ENCODE measurements at places on chromosomes 12 and 14.

- DNase-seq: no peak
Observed at GRCh38 chr12:7092986-7093460, 778 bp upstream of the C1R start.

DNA sequence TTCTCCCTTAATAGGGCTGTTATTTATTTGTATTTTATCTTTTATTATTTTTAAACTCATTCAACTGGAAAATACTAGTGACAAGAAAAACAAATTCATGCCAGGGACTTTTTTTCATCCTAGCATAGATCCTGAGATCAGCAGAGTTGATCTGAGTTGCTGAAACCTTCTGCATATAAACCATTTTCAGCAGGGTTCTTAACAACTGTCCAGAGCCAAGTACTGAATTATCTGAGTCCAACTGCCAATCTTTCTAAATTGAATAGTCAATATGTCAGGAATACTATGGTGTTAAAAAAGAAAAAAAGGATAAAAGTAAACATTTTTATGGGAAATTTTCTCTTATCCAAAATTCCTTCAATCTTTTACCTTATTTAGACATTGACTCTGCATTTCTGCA, 28.6 kb downstream of the CDC42BPB start:
- no peak for DNase-seq

- no peak for DNase-seq
Observed at GRCh38 chr12:6708960-6709394, 8.4 kb upstream of the PIANP start.

GRCh38 chr14:102049258-102050025, 37.4 kb downstream of the HSP90AA1 start:
- DNase-seq: no peak

GRCh38 chr12:55737581-55738122, 5.3 kb upstream of the GDF11 start:
- no peak for DNase-seq

GRCh38 chr14:66680216-66680615, 172.3 kb downstream of the GPHN start:
- DNase-seq: no peak

GRCh38 chr12:10771132-10771733, 31.2 kb downstream of the TAS2R7 start:
- peak; percentile 7 for DNase-seq

DNA sequence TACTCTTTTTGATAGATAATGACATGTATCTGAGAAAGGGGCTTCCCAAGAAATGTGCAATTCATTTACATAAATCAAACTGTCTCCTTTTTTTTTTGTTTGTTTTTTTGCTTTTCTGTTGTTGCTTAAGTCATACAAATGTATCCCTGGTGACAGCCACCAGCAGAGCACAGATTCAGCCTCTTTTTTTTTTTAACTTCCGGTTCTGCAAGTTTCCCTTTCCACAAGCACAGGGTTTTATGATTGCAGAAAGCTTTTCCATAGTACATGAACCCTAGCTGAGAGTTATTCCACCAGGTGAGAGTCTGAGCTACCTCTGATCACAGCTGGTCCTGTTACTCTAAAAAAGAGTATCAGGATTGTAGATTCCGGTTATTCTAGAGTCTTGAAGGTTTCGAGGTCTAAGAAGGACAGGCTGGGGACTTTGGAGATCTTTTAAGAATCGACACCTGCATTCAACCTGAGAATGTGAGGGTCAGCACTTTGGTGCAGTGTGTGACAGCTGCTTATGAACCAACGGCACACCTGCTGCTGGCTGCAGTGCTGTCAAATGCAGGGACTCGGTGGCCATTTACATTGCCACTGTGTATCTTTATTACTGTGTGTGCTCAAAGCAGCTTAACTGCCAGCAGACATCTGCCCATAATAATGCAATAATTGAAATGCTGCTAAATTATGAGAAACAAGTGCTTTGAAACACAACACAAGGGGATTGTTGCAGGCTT, 551.7 kb downstream of the NRXN3 start:
- no peak for DNase-seq

DNA sequence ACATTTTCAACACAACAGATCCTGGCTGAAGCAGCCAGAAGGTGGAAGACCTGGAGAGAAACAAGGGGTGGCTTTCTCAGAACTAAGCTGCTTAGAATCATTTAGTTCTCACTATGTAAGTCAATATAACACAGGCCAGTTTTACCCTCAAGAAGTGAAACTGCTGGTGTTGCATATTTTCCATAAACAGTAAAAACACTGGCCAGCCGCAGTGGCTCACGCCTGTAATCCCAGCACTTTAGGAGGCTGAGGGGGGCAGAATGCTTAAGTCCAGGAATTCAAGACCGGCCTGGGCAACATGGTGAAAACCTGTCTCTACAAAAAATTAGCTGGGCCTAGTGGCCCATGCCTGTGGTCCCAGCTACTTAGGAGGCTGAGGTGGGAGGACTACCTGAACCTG, 11.6 kb downstream of the STX2 start:
- DNase-seq: no peak

- no peak for DNase-seq
Observed at GRCh38 chr12:68157380-68157779, 2.2 kb downstream of the IFNG start.

GRCh38 chr12:44674875-44675274, 201.2 kb downstream of the NELL2 start:
- DNase-seq: no peak

GRCh38 chr12:26953447-26953846, 15.2 kb downstream of the FGFR1OP2 start:
- DNase-seq: no peak

- DNase-seq: peak; percentile 90
Observed at GRCh38 chr12:71685914-71686657, at the start of gene TMEM19. Gene TMEM19, plus strand, starts transcription at chr12:71686082. Its CDS starts 599 bp downstream, at chr12:71686681.

DNA sequence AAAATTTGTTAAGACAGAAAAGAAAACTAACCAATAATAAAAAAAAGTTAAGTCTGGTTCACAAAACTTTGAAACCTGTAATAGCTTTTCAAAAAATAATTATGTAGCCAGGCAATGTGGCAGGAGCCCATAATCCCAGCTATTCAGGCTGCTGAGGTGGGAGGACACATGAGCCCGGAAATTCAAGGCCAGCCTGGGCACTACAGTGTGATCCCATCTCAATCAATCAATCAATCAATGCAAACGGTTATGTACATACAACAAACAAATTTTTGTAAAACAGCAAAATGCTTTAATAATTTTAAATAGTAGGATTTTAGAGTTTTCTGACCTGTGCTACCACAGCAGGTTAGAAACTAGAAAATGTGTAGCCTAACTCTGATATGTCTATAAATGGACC, 152.4 kb downstream of the MED13L start:
- no peak for DNase-seq

GRCh38 chr14:89288114-89288513, 128.9 kb downstream of the FOXN3 start:
- no peak for DNase-seq

DNA sequence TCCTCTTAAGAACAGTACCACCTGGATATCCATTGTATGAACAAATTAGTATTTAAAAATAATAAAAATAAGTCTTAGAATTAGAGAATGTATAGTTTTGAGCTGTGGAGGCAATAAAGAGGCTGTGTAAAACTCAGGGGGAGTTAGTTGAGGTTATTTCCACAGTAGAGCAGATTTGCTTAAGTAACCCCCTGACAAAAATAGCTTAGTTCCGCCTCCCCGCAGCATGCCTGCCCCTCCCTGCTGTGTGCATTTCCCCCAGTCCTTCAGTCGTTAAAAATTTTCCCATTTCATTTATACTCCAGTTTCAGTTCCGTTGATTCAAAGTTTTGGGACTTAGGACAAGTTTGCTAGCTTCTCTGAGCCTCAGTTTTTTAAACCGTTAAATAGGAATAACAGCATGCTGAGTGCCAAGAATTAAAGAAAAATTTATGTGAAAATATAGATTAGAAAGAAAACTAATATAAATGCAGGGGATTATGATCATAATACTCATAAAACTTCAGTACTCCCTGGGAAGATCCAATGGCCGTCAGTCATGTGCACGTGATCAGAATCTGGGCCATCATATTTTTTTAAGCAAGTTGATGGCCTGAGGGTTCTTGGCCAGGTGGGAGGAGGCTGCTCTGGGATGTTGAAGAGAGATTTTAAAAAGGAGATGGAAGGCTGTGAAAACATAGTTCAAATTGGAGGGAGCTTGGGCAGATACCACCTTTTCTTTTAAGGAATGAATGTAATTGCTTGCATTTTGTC, 14.5 kb upstream of the SLC38A2 start:
- no peak for DNase-seq

- DNase-seq: no peak
Observed at GRCh38 chr12:110790301-110790700, 47.6 kb upstream of the PPP1CC start.

- DNase-seq: no peak
Observed at GRCh38 chr12:104786352-104786751, 171.7 kb downstream of the SLC41A2 start.

DNA sequence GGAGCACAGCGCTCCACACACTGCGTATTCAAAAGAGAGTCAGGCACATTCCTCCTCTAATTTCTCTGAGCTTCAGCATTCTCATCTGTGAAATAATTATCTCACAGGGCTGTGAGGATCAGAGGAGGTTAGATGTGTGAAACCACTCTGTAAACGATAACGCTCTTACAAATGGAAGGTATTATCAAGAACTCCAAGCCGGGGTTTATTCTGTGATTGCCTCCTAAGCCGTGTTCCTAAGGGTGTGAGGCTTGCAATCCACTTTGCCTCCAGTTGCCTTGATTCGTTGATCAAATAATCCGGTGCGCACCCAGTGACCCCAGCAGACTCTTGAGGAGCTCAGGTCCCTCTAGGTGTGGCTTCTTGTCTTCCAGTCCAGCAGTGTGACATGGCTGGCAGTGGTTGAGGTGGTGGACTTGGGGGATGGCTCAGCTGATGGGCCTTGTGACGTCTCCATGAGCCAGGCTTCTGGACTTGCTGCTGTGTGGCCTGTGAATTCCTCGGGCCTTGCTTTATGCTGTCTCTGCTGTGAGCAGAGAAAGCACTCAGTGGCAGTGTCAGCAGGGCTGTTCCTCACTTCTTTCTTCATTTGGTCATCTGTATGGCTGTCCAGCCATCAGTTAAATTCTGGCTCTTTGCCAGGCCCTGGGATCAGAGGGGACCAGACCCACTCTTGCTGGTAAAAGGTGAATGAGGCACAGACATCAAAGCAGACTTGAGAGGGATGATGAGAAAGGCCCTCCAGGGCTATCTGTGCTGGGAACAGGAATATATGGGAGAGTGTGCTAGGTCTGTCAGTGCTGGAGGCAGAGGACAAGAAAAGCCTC, 71.0 kb downstream of the SLC25A47 start:
- DNase-seq: no peak

GRCh38 chr14:102055181-102055901, 31.5 kb downstream of the HSP90AA1 start:
- DNase-seq: no peak

DNA sequence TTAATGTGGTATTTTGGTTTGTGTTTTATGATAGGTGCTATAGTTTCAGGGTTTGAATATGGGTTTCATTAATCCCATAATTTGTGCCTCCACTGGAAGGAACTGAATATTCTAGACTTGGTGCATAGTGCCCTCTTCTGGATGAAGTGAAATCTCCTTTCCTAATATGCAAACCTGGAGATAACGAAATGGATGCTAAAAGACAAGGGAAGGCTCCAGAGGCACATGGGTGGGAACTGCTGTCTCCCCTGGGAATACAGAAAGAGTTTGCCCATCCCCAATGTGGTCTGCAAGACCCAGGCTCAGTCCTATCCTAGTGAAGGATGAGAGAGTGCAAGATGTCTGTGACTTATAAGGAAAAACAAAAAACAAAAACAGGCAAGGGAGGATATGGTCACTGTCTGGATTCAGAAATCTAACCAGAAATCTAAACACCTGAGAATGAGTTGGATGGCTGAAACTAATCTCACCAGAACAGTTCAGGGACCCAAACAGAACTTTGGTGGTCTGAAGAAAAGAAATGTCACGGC, 142.3 kb upstream of the TMPO start:
- no peak for DNase-seq

DNA sequence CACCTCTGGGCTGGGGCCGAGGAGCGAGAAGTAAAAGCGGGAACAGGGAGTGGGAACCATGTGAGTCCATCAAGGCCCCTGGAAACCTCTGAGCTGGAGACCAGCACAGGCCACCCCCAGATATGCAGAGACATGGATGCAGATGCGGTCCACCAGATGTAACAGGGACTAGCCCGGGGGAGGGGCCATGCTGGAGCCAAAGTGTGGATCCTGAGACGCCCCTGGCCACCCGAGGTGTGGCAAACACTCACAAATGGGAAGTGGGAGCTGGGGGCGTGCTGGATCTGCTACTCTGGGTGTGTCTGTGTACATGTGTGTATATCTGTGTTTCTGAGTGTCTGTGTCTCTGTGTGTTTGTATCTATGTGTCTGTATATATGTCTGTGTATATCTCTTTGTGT, 12.8 kb downstream of the MYL2 start:
- no peak for DNase-seq

DNA sequence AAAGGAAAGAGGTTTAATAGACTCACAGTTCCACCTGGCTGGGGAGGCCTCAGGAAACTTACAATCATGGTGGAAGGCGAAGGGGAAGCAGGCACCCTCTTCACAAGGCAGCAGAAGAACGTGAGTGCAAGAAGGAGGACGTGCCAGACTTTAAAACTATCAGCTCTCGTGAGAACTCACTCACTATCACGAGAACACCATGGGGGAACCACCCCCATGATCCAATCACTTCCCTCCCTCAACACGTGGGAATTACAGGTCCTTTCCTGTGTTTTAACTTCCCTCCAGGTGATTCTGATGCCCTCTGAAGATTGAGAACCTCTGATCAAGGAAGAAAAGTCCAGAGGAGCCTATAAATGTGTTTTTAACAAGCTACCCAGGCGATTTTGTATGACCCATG, 358.7 kb downstream of the MED13L start:
- no peak for DNase-seq

GRCh38 chr14:51967521-51967920, 21.8 kb upstream of the RTRAF start:
- no peak for DNase-seq

- no peak for DNase-seq
Observed at GRCh38 chr12:116125956-116126566, 151.4 kb downstream of the MED13L start.

GRCh38 chr12:116325336-116325664, 47.8 kb upstream of the MED13L start:
- peak; percentile 88 for DNase-seq

GRCh38 chr12:6914947-6915788, 788 bp downstream of the ENO2 start:
- no peak for DNase-seq

- no peak for DNase-seq
Observed at GRCh38 chr14:51168215-51168613, 71.8 kb upstream of the TMX1 start.

GRCh38 chr12:30330565-30330964, 365.1 kb downstream of the IPO8 start:
- no peak for DNase-seq

GRCh38 chr12:89405626-89406345, 53.5 kb upstream of the DUSP6 start:
- DNase-seq: no peak

DNA sequence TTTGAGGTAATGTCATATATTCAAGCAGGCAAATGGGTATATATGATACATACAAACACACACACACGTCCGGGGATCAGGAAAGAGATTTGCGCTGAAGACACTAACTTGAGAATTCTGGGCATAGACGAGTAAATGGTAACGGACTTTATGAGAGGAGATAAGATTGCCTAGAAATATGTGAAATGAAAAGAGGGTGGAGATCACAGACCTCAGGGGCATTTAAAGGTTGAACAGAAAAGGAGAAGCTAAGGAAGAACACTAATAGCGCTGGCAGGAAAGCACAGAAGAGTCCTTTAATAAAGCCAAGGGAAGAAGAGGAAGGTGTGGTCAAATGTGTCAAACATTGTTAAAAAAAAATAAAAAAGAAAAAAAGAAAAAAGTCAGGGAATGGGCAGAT, 13.1 kb downstream of the CRY1 start:
- DNase-seq: no peak

- no peak for DNase-seq
Observed at GRCh38 chr14:45145214-45145613, 9.5 kb downstream of the FANCM start.
